ENCODE measurements at places on chromosomes 12 and 14.

- DNase-seq, result no peak
These were observed 5.1 kb upstream of the PAPLN start for GRCh38 chr14:73231981-73232851.

DNA sequence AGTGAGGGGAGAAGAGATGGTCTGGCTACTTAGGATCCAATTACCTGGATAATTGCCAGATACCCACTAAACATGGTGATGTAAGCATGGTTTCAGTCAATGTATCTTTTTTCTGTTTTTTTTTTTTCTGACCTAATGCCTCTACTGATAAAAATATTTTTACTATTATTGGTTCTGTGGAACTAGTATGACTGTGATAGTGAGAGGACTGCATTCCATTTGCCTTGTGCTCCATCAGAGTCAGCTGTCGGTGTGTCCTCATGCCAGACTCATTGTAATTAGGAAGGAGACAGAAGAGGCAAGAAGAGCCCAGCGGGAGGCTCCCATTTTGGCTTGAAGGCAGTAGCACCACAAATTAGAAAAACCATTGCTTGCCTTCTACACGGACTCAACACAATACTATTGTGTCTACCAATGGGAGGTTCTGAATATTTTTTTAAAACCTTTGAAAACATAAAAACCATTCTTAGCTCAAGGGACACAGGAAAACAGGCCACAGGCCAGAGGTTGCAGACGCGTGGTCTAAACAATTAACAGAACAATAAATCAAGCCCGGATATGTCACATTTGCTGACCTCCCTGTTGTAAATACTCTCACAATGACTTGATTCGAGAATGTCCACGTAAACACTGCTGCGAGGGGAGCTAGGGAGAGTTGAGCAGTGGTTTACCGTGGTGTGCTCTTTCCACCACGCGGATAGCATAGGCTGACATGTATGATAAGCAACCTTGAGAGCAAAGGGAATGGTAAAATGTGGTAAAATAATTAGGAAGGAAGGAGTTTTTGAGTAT, 13.5 kb upstream of the DCP1B start:
- DNase-seq, result no peak

DNA sequence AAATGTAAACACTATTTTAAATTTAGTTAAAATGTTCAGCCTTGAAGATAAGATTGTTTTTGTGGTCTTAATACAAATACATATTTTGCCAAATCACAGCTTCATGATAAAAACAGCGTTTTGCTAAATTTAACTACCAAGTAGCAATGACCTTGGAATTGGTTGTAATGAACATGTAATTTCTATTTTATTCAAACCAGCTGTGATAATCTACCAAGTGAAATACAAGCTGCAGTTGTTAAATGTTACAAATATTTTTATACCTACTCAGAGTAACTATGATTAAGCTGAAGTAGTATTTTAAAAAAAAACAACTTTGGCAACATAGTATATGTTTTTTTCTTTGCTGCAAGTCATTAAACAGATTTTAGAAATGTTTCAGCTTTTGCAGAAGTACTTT, 96.2 kb downstream of the CPSF2 start:
- no peak for DNase-seq

GRCh38 chr12:87728931-87729593, 300.1 kb downstream of the C12orf50 start:
- DNase-seq, result no peak

GRCh38 chr12:70049596-70050360, 193.5 kb upstream of the CNOT2 start:
- DNase-seq, result peak; percentile 33

GRCh38 chr12:107228076-107228475, 134.7 kb upstream of the CRY1 start:
- DNase-seq, result no peak

DNA sequence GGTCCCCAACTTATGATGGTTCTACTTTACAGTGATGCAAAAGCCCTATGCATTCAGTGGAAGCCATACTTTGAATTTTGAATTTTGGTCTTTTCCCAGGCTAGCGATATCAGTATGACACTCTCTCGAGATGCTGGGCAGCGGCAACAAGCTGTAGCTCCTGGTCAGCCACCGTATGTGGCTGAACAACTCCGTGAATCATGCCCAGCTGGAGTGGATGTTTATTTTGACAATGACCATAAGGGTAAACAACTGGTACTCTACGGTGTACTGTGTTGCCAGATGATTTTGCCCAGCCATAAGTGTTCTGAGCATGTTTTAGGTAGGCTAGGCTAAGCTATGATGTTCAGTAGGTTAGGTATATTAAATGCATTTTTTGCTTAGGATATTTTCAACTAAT, 8.2 kb upstream of the ZNF410 start:
- no peak for DNase-seq

DNA sequence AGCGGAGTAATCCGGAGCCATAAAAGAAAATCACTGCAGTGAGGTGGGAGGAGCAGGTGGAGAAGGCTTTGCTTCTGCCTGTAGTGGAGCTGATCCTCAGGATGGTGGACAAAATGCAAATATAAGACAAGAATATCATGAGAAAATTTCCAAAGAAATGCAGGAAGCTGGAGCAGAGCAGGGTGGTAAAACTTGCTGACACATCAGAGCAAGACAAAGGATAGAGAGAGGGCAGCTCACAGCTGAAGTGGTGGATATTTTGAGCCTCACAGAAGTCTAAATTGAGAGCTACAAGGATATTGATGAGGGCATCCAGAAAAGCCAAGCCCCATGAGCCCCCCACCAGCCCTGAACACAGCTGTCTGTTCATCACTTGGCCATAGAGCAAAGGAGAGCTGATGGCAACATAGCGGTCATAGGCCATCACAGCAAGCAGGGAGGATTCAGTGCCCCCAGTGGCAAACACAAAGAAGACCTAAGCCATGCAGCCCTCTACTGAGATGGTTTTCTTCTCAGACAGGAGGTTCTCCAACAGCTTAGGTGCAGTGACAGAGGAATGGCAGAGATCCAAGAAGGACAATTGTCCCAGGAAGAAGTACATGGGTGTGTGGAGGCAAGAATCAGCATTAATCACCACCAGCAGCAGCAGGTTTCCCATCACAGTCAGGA, 30.0 kb upstream of the ANP32D start:
- DNase-seq, result no peak

DNA sequence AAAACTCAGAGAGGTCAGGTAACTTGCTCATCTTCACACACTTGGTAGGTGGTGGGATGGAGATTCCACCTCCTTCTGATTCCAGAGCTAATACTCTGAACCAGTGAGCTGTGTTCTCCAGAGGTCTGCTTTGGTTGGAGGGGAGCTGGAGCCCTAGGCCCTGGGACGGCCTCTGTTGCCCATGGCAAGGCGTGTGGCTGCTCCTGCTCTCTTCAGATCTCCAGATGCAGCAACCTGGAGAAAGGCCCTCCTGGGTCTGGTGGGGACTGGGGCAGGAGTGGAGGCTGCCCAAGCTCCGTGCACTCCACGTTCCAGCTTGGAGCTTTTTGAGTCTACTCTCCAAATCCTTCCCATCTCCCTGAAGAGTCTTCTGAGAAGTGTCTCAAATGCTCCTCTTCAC, 10.7 kb downstream of the CCND2 start:
- peak; percentile 24 for DNase-seq

DNA sequence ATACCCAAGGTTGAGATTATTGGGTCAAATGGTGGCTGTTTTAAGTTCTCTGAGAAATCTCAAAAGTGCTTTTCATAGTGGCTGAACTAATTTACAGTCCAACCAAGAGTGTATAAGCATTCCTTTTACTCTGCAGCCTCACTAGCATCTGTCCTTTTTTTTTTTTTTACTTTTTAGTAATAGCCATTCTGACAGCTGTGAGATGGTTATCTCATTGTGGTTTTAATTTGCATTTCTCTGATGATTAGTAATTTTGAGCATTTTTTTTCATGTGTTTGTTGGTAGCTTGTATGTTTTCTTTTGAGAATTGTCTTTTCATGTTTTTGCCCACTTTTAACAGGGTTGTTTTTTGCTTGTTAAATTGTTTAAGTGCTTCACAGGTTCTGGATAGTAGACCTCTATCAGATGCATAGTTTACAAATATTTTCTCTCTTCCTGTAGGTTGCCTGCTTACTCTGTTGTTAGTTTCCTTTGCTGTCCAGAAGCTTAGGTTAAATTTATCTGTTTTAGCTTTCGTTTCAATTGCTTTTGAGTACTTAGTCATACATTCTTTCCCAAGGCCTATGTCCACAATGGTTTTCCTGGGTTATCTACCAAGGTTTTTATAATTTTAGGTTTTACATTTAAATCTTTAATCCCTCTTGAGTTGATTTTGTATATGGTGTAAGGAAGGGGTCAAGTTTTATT, 881.3 kb upstream of the SEL1L start:
- no peak for DNase-seq

DNA sequence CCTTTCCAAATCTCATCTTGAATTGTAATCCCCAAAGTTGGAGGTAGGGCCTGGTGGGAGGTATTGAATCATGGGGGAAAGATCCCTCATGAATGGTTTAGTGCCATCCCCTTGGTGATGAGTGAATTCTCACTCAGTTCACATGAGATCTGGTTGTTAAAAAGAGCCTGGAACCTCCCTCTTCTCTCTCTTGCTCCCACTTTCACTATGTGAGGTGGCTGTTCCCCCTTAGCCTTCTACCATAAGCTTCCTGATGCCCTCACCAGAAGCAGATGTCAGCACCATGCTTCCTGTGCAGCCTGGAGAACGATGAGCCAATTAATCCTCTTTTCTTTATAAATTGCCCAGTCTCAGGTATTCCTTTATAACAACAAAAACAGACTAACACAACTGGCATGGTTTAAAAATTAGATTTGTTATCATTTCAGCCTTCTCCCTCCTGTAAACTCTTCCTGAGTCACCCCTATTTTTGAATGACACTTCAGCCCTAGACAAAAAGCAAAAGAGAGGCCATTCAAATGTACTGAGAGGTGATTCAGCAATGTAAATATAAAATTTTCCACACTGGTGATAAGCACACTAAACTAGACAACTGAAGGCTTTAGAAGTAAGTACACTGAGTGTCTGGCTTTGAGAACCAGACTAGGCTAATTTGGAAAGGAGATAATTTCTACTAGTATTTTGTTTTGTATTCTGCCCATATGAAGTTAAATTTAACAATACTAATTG, 212.1 kb upstream of the ABCD2 start:
- no peak for DNase-seq

GRCh38 chr12:126353604-126354003, 1288.4 kb downstream of the AACS start:
- DNase-seq, result no peak

DNA sequence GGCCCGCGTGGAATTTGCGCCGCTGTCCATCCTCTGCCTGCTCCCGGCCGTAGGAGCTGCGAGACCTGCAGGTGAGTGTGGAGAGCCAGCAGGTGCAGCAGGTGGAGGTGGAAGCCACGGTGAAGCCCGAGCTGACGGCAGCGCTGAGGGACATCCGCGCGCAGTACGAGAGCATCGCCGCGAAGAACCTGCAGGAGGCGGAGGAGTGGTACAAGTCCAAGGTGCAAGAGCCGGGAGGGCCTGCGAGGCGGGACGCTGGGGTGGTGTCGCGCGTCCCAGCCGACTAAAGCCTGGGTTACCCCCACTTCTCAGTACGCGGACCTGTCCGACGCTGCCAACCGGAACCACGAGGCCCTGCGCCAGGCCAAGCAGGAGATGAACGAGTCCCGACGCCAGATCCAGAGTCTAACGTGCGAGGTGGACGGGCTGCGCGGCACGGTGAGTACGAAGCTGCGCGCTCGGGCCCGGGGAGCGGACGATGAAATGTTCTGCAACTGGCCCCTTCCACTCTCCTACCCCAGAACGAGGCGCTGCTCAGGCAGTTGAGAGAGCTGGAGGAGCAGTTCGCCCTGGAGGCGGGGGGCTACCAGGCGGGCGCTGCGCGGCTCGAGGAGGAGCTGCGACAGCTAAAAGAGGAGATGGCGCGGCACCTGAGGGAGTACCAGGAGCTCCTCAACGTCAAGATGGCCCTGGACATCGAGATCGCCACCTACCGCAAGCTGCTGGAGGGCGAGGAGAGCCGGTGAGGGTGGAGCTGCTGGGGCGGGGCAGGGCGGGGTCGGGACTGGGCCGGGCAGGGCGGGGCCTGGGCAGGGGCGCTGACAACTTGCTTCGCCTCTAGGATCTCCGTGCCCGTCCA, 2.1 kb downstream of the PRPH start:
- peak; percentile 62 for DNase-seq

GRCh38 chr12:45879363-45879895, 110.9 kb downstream of the SCAF11 start:
- no peak for DNase-seq

GRCh38 chr14:81222691-81223090, 1.9 kb upstream of the GTF2A1 start:
- DNase-seq, result no peak

DNA sequence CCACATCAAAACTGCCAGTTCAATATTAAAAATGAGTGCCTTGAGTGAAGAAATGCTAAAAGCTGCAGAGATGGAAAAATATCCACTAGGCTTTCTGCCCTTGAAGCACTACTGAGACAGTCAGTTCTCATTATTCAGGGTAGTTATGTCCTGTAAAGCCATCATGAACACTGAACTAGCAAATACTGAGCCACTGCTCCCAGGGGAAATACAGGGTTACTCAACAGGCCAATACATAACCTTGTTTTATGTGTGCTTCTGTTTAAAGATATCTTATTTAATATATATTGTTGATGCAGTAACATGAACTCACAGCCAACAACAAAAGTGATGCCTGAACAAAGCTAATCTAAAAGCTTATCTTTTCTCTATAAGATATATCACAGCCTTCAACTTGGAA, 3.3 kb downstream of the RAD52 start:
- DNase-seq, result no peak

DNA sequence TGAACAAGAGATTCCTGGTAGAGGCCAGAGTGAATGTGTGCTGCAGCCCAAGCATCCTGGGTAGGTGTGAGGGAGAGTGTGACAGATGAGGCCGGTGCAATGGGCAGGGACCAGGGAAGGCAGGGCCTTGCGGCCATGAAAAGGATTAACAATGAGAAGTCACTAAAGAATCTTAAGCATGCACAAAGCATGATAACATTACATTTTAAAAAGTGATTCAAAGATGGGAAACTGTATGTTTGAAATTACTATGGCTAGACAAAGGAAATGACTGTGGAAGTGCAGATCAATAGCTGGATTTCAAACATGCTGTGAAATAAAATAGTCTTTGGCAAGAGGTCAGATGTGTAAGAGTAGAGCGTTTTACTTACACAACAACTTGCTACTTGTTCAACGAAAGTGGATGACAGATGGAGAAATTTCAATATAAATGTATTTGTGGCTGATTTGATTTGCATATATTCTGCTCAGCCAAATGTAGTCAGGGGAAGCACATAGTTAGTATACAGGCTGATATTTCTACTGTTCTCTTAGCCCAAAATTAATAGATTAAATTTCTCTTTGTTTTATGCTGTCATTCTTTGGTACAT, 175.5 kb downstream of the CCDC59 start:
- DNase-seq, result no peak

GRCh38 chr14:65153101-65153500, 50.8 kb upstream of the MAX start:
- no peak for DNase-seq

Data from stimulated activated CD8-positive, alpha-beta memory T cell treated with anti-CD3 and anti-CD28 coated beads, Interleukin-4, amount 100 ng/mL, for 48 hours (primary cell).